ENCODE measurements at places on chromosomes 5 and 9. TPM values are rescaled to one million over a fixed set of nuclear protein-coding genes. Genes with fewer than 3 reads are reported as not detected.

TIGD6 gene
- total RNA-seq = 2.7 TPM

MPDZ gene
- total RNA-seq = 62.6 TPM

DNA sequence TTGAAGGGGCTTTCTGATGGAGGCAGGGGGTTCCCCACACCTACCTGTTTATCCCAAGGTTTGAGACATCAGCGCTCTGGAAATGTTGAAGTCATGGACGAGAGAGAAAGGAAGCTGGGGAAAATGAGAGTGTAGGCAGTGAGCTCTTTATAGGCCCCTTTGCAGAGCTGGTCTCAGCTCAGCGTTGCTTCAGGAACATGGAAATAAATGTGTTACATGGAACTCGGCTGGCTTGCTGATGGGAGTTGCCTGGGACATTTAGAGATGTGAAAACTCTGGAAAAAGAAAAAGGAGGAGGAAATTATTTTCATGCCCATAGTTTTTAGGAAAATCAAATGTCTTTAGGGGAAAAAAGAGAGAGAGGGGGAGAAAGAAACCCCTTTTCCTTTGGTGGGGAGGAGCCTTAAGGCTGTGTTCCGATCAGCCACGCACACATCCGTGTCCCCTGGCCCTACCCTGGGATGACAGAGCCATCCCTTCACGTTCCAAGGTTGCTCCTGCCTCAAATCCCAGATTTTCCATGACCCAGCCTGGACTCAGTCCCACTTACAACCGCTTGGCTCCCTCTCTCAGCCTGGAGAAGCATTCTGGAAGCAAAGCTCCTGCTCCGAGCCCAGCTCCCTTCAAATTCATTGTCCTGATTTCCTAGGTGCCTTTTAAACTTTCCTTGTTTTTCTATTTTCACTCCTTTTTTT lies 78.3 kb downstream of the COL27A1 start:
- no peak for DNase-seq

GRCh38 chr5:119171686-119172085 lies 100.8 kb downstream of the DMXL1 start:
- DNase-seq = no peak

- DNase-seq = no peak
Measured at GRCh38 chr5:123700624-123701287, 188.8 kb downstream of the CSNK1G3 start.

GRCh38 chr9:14092344-14092743 lies 221.6 kb downstream of the NFIB start:
- no peak for DNase-seq

GRCh38 chr5:14186059-14186830 lies 43.1 kb downstream of the TRIO start:
- no peak for DNase-seq

DNA sequence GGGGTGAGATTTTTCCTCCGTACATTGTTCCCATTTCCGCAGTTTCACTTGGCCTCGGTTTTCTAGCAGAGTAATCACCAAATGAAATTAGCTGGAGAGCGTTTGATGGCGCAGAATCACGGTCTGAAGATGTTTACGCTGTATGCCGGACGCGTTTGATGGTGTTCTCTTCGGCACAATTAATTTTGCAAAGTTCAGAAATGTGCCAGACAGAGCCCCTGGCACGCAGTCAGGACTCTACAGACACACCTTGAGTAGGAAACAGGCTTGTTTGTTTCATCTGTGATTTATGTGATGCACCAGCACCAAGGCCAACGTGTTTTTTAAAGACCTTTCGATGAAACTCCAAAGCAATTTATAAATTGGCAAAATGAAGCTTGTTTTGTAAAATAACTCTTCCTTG lies 863 bp upstream of the LIFR start:
- DNase-seq = no peak

DNA sequence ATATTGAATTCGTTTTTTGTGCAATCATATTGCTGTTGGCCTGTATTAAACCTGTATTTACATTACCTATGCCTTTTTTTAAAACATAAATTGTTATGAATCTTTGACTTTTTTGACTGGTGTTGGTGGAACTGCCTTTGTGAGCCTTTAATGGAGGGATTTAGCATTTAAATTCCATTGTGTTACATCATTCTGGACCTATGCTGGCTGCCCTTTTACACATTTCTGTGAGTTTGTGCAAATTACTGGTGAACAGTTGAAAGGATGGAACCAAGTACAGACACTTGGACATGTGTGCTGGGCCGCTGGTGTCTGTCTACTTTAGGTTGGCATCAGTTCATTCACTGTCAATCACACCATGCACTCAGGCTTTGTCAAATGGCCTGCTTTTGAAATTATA lies 3.4 kb downstream of the SNX18 start:
- DNase-seq = no peak
